ENCODE measurements at places on chromosomes 12 and 14.
A peak's percentile ranks its signal among the peaks of the same experiment; 100 is the strongest.

GRCh38 chr12:102350070-102350469 lies 130.3 kb downstream of the IGF1 start:
- DNase-seq, result no peak

DNA sequence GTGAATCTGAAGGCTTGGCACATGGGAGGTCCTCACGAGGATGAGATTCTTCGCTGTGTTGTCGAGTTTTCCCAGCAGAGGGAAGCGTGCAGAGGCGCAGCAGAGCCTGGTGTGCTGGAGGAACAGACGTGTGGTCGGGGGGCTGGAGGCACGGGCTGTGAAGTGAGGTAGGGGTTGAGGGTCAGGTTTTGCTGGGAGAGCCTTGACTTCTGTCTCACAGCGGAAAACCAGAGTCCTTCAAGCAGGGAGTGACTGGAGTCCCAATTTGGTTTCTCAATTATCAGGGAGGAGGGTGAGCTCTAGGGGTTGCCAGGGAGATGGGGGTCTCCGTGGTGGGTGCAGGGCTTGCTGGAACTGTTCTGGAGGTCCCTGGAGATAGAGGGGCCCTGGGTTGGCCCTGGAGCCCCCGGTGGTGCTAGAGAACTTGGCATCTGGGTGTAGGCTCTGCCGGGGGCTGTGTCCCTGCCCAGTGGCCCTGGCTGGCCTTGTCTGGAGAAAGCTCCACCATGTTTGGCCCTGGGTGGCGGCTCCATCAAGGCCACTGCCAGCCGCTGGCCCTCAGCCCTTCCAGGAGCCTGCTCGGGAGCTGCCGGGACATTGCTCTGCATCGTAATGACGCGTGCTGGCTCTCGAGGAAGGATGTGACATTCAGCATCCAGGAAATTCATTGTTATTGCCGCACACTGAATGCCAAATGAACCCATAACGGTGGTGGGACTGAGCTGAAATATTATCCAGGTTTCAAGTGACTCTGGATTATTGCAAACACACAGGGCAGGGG lies 215.7 kb downstream of the KIF26A start:
- no peak for DNase-seq

GRCh38 chr14:30822080-30822571 lies 52.2 kb upstream of the COCH start:
- no peak for DNase-seq

DNA sequence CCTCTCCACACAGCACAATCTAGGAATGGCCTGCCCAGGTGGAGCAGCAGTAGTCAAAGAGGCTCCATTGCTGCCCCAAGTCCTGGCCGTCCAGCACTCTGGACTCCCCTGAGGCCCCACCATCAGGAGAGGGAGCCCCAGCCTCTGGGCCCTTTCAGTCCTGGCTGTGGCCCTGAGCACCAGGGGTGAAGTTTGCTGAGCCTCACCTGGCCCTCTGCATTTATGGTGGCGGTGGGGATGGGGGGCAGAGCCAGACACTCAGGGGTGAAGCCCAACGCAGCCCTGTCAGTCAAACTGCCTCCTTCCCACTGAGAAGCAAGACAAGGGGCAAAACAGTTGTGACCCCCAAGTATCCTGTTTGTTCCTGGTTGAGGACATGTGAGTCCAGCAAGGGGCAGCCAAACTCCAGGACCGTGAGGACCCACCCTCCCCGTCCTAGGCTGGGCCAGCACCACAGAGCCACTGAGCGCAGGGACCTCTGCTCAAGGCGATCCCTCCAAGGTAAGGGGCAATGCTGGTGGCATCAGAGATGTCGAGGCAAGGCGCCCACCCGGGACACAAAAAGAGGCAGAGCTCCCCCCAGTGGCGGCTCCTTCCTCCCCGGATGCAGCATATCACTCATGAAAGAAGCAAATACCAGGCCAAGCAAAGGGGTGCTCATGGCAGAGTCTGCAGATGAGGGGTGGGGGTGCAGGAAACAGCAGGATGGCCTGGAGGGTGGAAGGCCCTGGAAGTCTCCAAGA lies 4.8 kb upstream of the AMN start:
- DNase-seq, result no peak

DNA sequence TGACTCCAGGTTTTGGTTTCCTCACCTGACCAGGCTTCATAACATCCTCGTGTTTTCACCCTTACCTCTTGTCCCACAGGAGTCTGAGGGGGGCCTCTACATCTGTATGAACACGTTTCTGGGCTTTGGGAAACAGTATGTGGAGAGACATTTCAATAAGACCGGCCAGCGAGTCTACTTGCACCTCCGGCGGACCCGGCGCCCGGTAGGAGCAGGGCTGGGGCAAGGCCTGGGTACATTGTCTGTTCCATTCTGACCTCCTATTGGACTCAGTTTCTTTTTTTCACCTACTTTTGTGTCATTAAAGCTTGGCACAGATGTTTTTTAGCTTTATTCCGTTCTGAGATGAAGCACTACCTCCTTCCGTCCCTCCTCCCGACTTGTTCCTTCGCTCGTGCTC lies 3.4 kb downstream of the USP5 start:
- no peak for DNase-seq

DNA sequence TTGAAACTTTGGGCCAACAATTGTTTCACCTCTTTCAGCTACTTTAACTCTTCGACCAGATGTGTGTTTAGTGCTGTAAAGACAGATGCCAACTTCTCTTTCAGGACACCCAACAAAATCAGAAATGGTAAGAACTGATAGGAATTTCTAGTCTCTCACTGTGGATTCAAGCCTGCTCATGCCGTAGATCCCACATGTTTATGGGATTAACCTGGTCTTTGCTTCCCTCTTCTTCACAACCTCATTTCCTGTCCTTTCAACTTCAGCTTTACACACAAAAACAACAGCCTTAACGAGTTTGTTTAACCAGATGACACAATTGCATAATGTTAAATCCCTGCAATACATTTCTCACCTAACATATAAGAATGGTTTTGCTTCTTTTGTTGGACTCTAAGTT lies 1031.9 kb upstream of the LRFN5 start:
- DNase-seq, result no peak

DNA sequence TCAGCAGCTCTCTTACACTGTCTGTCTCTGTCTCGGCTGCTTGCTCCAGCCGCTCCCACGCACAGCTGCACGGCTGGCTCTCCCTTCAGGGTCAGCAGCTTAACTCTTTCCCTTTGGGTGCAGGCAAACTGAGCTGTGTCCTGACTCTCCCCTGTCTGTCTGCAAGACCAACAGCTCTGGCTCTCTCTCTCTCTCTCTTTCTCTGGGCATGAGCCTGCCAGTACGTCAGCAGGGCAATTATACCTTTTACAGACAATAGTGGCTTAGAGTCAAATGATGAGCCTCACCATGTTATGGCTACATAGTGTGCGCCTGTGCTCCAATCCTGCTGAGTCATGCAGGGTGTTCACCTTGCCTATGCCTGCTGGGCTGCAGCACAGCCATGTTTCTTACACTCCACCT lies 120.5 kb upstream of the DDHD1 start:
- DNase-seq, result no peak

DNA sequence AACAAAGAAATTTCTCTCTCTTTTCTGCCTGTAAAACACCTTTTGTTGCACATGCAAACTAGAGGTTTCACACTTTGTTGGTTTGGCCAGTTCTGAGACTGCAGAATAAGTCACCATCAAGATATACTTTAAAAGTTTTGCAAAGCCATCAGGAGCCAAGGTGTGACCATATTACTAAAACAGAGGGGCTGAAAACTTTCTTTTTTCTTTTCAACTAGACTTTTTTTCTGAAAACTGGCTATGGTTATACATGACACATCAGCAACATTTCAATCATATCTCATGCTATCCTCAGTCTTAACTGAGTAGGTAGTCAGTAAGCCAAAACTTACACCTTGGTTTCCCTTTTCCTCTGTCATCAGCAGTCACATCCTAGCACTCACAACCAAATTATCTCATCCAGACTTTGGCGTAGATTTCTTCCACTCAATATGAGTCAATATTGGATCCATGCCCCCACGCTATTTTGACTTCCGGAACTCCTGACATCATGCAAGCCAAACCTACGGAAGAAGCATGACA lies 4.1 kb upstream of the IFNG start:
- no peak for DNase-seq

GRCh38 chr12:16504200-16504599 lies 101.8 kb downstream of the LMO3 start:
- no peak for DNase-seq

DNA sequence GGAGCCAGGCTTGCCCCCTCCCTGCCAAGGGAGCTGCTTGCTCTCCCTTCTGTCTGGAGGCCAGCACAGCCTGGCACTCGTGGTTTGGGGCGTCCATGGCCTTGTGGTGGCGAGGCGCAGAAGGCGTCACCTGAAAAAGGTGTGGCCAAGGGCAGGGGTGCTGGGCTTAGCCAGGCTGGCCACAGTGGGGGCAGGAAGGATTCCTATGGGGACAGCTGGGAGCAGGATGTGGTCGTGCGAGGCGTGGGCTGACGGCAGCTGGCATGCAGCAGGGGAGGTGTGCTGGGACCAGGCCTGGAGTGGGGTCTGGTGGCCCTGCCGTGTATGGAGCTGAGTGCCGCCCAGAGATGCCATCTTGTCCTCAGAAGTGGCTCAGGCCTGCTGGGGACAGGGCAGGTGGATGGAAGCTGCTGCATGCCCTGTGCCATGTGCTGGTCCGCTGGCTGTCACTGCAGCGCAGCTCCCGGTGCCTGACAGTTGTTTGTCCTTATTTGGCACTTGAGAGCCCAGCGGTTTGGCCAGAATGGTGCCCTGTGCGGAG lies 30.0 kb downstream of the SH2B3 start:
- DNase-seq, result no peak

DNA sequence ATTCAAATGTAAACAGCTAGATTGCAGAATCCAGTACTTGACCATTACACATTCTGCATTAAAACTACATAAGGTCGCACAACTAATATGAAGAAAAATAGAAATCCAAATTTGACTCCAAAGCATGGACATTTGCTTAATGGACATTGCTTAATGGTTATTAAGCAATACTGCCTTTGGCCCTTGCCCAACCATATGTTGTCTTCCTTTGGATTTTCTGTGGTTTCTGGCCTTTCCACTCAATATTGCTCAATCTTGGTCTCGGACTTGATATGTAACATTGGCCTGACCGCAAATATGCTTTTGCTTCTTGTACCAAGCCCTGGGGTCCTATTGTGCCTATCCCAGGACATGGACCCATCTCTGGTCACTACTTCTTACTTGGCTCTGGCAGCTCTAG lies 67.2 kb downstream of the PTPRR start:
- peak; percentile 3 for DNase-seq

- DNase-seq, result no peak
These were observed 518 bp downstream of the GSKIP start for GRCh38 chr14:96363751-96364336.

DNA sequence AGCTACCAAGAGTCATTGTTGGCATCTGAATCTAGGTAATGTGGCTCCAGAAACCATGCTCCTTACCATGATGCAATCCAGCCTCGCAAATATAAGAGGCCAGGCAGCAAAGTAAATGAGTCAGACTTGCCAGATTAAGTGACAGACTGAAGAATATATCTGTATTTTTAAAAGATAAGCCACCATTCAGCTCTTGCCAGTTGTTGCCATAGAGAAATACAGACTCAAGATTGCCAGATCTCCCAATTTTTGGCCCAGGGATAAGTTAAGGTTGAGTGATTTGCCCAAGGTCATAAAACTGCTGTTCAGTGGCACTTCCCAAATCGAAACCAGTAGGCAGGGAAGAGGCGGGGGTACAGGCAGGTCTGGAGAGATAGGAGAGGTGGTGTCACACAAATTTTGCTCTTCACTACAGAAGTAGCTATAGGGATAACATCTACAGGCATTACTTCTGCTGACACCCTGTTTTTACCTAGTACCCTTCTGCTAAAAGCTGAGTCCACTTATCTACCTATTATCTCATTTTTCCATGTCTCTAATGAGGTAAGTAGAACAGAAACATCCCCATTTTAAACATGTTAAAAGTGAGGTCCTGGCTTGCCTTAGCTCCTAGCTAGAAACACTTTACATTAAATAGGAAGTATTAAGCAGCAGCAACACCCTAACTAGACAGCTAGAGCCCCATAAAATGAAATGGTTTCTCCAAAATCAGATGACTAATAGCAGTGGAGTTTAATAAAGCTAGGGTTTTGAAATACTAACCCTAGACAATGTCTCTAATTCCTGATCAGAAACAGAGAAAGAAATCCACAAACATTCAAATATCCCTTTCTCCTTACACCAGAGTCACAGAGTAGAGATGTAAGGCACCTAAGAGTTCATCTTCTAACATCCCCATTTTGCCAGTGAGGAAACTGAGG lies 19.5 kb downstream of the DCAF5 start:
- no peak for DNase-seq
